ENCODE measurements at places on chromosomes 16 and 17. TPM values are rescaled to one million over a fixed set of nuclear protein-coding genes. Genes with fewer than 3 reads are reported as not detected.

The CCDC154 gene
- total RNA-seq = 2.2 TPM

The STAT5A gene
- total RNA-seq = 1.6 TPM

DNA sequence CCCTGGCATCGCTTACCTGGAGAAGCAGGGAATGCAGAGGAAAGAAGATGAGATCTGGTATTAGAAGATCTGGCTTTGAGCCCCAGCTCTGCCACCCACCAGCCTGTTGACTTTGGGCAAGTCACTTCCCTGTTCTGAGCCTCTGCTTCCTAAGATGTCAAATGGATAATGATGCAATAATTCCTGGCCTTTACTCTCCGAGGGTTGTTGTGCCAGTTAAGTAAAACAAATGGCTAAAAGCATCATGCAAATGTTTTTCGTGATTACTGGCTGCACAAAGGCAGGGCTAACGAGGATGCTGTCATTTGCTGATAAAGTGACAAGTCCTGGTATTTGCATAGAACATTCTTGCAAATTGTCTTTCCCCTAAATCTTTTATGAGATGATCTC lies 1.3 kb upstream of the ZNF821 start:
- no peak for DNase-seq

DNA sequence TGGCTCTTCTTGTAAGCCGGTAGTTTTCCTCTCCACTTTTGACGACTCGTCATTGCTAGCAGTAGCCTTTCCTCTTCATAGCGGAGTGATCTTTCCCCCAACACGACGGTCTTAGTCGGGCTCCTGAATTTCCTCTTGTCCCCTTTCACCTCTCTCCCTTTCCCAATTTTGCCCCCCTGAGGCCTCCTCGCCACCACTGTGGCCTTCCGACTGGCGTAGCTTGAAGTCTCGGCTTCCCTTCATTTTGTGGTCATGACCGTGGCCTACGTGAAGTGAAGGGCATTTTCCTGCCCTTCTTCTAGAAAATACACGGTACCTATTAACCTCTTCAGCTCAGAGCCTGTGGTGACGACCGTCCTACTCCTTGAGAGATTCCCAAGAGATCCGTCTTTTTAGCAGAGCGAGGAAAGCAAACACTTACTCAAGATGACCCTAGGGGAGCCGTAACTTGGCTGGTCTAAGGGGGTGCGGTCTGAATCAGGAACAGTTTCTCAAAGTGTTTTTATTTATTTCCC lies 787 bp downstream of the PRKAR1A start:
- no peak for DNase-seq

- no peak for DNase-seq
These were observed 773 bp upstream of the NETO2 start for GRCh38 chr16:47144559-47144877.

DNA sequence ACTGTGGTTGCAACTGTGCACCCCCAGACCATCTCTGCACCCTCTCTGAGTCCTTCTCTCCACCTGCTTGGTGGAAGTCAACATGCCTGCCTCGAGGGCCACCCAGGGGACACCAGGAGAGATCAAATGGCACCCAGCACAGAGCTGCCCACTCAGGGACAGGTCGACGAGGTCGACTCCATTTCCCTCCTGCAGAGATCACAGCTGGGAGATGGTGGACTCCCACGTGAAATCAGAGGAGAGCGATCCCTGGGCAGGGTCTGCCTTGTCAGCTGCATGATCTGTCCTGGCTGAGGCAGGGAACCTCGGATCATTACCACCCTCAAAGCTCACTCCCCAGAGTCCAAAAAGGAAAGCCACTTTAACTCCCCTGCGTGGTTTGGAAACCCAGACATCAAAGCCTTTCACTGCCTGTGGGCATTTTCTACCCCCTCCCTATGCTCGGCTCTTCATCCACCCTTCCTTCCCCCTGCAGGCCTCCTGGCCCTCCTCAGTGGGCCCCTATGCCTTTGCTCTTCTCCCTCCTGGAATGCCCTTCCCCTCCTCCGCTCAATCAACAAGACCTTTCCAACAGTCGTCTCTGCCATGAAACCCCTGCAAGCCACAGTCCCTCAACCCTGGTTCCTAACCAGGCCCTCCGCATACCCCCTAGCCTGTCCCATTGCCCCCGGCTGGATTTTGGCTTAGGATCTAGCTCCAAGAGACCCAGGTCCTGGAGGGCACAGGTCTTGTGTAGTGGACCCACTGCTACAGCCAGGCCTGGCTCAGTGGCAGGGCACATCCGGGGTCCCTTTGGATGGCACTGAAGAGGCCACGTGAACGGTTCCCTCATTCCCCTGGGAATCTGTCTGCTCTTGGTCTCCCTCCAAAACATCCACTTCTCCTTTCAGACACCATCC lies 103.8 kb upstream of the RPL38 start:
- no peak for DNase-seq
